Stimulated activated CD4-positive, alpha-beta T cell treated with anti-CD3 and anti-CD28 coated beads, Interleukin-1b, Interleukin-23, amount 100 ng/mL, for 1 hour (primary cell): ENCODE measurements at places on chromosomes 12 and 14.

GRCh38 chr12:89245090-89245489 lies 107.2 kb downstream of the DUSP6 start:
- no peak for DNase-seq

GRCh38 chr14:41749429-41749828 lies 142.8 kb downstream of the LRFN5 start:
- no peak for DNase-seq

- peak; percentile 81 for DNase-seq
Observed at GRCh38 chr12:104303538-104304151, at the start of gene EID3. Gene EID3, plus strand, starts transcription at chr12:104303739. Its CDS starts 196 bp downstream, at chr12:104303935.

- DNase-seq: no peak
Observed at GRCh38 chr14:64525354-64525753, 15.2 kb upstream of the HSPA2 start.

DNA sequence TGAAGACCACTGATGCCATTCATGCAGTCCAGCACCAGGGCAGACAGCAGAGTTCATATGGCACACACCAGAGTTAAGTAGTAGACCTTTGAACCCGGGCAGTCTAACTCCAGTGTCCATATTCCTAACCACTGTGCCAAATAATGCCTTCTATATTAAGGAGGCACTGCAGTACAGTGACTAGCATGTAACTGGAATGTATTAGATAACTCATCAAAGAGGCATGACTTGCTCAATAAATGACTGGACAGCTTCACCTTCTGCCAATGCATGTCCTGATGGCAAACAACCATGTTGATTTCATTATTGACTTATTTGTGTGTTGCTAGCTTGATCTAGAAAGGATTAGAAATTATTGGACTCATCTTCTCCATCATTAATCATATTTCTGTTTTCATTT lies 40.2 kb downstream of the DACT1 start:
- no peak for DNase-seq

DNA sequence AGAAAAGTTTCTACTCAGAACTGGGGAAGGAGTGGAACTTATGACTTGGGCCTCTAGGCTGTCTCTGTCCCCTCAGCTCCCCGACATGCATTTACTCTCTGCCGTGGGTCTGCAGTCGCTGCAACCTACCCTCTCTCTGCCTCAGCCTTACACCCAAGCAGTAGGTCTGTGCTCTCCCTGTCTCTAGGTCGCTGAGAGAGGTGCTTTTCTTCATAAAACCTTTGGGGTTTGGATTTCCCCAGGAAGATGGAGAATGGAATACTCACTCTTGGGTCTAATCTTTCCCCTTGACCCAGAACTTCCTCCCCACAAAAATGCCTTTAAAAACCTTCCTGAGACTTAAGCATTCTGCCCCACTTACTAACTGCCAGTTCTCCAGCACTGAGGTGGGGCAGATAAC lies 12.9 kb downstream of the GPR84 start:
- DNase-seq: no peak

- DNase-seq: no peak
Observed at GRCh38 chr12:99195474-99195873, 452.1 kb upstream of the GARIN6 start.

- no peak for DNase-seq
Observed at GRCh38 chr12:76706761-76707160, 57.2 kb upstream of the ZDHHC17 start.

- no peak for DNase-seq
Observed at GRCh38 chr14:102316338-102316742, 3.2 kb upstream of the ZNF839 start.

- DNase-seq: no peak
Observed at GRCh38 chr14:81219759-81220579, 790 bp downstream of the GTF2A1 start.
